ENCODE measurements at places on chromosomes 16 and 17.

DNA sequence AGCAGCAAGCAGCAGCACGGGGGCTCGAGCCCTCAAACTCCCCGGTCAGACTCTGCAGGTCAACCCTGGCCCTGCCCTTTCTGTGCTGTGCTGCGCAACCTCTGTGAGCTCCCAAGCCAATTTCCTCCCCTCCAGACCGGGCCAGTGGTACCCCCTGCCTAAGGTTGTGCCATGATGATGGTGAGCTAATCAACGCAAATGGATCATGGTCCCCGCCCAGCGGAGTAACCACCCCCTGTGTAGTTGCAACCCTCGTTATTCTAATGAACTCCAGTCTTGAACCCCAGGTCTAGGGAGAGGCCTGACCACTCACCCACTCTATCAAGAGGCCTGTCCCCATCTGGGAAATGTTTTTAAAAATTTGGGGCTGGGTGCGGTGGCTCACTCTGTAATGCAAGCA, 201.8 kb upstream of the FOXF1 start:
- DNase-seq = no peak

DNA sequence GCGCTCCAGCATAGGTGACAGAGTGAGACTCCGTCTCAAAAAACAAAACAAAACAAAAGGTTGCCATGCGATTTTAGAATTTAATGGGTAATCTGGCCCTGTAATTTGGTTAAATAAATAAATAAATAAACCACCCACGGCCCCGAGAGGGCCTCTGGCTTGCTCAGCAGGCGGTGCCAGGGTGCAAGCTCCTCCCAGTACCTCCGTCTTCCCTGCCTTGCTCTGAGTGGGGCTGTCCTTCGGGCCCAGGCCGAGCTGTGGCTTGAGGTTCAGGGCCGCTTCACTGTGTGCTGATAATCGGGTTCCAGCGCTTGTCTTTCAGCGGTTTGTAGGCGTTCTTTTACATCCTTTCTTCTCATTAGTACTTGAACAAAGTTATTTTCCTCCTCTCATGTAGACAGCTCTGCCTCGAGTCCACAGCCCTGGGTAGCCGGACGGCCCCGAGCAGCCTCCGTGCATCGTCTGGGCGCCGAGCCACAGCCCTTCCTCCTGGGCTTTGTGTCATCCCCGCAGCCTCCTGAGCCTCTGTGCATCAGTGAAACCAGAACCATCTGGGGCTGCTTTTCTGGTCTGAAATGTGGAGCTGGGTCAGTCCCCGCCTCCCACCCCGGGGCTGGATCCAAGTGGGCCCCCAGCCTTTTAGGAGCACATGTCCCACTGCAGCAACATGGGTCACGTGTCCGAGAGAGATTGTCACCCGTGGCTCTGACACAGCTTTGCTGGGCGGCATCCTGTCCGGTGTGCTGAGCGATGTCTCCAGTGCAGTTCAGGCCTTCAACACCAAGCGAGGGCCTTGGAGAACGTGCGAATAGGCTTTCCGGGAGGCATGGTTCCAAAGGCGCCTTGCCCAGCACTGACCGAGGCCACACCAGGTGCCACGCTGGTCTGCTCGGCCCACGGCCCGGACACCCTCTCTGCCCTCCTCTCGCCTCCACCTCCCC, 157.4 kb upstream of the CHMP6 start:
- DNase-seq = no peak

DNA sequence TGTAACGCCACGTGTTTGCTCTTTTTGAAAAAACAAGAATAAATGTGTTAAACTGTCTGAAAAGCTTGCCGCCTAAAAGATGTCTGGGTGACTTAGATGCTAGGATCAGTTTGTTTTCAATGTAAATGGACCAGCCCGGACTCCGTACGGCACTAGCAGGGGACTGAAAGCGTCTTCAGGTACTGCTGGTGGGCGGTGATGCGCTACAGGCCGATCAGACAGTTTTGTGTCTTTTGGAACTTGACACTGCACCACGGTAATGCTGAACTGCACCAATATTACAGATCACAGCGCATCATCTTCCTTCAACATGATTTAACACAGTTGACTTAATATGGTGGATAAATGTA, 727 bp upstream of the MBTPS1 start:
- DNase-seq = peak; percentile 24

GRCh38 chr16:88005181-88005581, 53.9 kb downstream of the BANP start:
- peak; percentile 41 for DNase-seq

DNA sequence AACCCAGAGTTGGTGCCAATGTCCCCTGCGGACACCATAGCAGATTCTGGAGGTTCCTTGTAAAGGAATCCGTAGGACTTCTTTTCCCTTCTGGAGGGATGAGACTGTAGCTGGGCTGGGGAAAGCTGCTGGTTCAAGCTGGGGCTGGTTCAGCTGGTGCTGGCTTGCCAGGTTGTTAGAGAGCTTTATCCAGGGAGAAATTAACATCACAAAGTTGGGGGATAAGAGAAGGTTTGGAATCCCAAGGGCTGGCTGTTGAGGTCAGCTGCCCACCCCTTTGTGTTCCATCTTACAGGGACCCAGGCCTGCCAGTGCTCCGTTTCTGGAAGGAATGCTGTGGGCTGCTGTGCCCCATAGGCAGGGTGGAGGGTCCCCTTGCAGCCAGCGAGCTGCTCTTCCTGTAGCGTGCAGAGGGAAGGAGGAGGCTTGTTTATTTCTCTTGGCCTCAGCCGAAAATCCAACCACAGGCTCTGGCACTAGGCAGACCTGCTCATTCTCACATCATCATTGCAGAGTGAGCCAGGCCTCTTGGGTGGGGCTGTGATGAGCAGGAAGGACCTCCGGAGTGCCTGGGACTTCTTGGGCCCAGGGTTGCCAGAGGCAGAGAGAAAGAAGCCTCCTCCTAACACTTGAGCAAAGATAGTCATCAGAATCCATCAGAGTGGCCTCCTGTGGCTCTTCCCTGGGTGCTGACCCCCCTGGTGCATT, 251.1 kb downstream of the SEC14L1 start:
- DNase-seq = peak; percentile 26

DNA sequence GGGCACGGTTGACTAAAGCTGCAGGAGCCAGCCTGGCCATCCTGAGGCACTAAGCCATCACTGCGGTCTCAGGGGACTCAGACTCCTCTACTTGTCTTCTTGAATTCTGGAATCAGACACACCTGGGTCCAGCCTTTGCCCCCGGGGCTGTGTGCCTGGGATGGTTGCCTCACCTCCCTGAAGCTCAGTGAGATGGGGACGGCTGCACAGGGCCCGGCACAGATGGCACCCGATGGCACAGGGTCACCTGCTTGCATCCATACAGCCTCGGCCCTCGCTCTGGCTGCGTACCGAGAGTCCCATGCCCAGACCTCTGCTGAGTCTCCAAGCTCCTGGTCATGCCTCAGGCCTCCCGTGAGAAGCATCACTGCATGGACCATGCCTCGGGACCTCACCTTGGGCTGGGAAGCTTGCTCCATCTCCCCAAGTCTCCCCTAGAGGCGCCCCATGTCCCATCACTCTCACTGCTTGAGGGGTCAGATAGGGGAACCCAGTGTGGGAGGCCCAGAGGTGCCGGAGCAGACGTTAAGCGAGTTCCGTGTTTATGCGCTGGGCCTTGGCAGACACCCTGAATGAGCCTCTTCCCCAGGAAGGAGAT, 316.3 kb downstream of the SEC14L1 start:
- peak; percentile 50 for DNase-seq

DNA sequence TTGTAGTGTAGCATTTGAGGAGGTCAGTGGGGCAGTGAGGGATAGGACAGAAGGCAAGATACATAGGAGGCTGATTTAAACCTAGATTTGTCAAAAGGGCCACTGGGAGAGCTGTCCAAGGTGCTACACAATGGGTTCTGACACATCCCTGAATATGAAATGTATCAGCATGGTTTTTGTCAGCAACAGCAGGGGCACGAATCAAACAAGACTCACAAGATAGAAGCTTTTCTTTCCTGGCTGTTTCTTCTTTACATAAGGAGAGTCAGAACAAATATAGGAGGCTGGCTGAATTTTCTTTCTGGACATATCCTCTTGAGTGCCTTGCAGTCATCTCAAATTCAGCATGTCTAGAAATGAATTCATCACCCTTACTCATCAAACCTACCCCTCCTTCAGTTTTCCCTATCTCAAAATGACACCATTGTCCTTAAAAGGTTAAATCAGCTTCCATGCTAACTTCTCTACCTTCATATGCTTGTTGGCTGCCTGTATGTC, 130.5 kb downstream of the NPIPB5 start:
- DNase-seq = no peak

- no peak for DNase-seq
Measured at GRCh38 chr17:61478026-61478789, 26.0 kb downstream of the TBX4 start.

- DNase-seq = no peak
Measured at GRCh38 chr17:72125742-72126141, 4.9 kb downstream of the SOX9 start.

- no peak for DNase-seq
Measured at GRCh38 chr17:6589266-6589946, 33.1 kb upstream of the PITPNM3 start.

GRCh38 chr16:56999409-57000270, 10.3 kb downstream of the NLRC5 start:
- peak; percentile 67 for DNase-seq

DNA sequence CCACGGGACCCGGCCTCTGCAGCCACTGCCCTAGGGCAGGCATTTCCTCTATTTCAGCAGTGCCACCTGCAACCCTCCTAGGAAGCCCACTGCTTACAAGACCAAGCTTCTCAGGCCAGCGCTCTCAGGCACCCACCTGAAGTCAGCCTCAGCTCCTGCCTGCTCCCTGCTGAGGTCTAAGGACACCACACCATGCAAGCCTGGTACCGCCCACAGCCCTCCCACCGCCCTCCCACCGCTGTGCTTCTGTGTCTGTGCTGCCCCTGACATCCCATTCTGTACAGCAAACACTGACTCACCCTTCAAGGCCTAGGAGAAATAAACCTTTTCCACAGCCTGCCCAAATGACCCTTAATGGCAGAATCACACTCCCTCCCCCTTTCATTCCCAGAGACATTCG, 6.3 kb downstream of the CLUH start:
- DNase-seq = no peak

GRCh38 chr16:35201151-35201550, 1741.7 kb downstream of the TP53TG3F start:
- DNase-seq = no peak

- no peak for DNase-seq
Measured at GRCh38 chr17:45241328-45242028, 19.8 kb downstream of the FMNL1 start.

DNA sequence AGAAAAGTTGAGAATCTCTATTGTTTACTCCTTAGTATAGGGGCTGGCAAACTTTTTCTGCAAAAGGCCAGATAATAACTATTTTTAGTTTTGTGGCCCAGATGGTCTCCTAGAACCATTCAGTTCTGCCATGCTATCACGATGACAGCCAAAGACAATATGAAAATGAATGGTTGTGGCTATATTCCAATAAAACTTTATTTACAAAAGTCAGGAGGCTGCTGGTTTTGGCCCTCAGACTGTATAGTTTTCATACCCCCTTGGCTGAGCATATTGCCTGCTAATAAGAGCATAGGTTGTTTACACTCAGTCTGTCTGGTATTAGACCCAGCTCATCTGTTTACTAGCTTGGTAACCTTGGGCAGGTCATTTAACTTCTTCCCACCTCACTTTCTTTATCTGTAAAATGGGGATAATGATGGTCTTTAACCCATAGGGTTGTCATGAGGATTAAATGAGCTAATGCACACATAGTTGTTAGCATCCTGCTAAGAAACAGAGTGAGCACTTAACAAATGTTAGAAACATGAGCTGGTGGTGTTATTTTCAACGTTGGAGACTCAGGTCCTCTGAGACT, 156.3 kb downstream of the MSI2 start:
- DNase-seq = no peak

GRCh38 chr17:43868226-43868994, 21.4 kb downstream of the CD300LG start:
- DNase-seq = no peak

DNA sequence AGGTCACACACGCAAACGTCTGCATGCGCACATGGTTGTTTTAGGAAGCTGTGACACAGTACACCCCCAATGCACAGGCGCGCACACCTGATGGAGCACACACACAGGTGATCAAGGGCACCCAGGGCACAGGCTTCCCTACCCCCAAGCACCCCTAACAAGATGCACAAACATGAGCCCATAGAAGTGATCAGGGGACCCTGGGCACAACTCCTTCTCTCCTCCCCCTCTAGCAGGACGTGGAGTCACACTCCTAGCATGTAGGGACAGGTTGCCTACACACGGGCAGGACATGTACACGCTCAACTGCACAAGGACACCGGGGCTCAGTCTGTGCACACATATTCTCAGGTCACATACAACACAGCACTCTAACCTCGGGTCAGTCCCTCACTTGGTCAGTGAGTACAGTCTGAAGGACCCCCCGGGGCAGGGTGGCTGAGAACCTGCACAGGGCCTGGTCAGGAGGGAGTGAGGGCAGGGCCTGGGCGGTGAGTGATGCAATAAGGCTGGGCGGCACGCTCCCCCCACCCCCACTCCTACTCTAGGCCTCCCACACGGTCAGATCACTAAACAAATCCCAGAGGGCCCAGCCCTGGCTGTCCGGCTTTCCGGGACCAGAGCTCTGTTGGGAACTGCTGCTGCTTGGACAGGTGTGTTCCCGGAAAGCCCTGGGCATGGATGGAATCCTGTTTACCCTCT, 751 bp upstream of the DOC2B start:
- no peak for DNase-seq

DNA sequence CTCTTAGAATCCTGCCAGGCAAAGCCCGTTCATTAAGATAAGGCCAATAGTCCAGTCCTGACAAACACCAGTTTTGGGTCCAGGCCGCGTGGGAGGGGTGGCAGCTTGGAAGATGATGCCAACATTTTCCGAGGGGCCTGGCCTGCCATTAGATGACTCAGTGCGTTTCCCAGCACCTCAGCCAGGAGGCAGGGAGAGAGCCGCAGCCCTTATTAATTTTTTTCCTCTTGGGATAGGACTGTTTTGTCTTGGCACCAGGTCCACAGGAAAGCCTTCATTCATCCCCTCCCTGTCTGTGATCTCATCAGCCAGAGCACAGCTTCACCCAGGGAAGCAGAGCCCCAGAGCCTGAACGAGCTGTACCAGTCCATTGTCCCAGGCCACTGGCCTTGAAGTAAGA, 4.7 kb upstream of the NDEL1 start:
- no peak for DNase-seq

DNA sequence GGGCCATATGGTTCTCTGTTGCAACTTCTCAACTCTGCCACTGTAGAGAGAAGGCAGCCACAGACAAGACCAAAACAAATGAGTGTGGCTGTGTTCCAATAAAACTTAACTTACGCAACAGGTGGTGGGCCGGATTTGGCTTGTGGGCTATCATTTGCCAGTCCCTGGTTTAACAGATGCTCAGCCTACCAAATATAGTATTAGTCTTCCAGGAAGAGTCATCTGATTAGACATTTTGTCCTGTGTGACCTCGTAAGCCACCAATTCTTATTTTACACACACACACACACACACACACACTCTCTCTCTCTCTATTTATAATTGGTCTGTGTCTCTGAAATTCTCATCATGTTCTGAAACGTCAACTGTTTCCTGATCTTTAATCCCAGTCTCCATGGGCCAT, 245.9 kb downstream of the XYLT1 start:
- DNase-seq = peak; percentile 49

- DNase-seq = no peak
Measured at GRCh38 chr16:81729451-81729850, 49.6 kb upstream of the PLCG2 start.

Measured in CD4-positive, alpha-beta T cell treated with Interferon alpha-2 for 1 hour (primary cell).